Activated CD4-positive, alpha-beta T cell treated with anti-CD3 and anti-CD28 coated beads, Interleukin-2, amount 50 U/mL, for 24 hours (primary cell): ENCODE measurements at places on chromosomes 11 and 22.

DNA sequence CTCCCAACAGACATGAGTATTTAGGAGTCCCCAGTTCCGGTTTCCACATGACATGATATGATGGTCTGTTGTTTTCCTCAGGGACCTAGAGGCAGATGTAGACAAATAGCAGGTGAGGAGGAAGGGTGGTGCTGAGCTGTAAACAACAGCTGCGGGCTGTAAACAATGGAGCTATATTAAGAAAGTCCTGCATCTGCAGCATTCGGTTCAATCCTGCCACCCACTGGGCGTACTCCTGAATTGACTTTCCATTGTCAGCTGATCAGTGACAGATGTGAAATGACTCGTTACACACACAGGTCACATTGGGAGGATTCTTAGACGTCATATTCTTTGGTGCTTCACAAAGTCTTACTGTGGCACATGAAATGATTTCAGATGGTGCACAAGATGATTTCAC is 26.8 kb upstream of the RAG1 start:
- DNase-seq: no peak

- DNase-seq: no peak
Observed at GRCh38 chr11:75147191-75147874, 3.6 kb upstream of the SLCO2B1 start.

DNA sequence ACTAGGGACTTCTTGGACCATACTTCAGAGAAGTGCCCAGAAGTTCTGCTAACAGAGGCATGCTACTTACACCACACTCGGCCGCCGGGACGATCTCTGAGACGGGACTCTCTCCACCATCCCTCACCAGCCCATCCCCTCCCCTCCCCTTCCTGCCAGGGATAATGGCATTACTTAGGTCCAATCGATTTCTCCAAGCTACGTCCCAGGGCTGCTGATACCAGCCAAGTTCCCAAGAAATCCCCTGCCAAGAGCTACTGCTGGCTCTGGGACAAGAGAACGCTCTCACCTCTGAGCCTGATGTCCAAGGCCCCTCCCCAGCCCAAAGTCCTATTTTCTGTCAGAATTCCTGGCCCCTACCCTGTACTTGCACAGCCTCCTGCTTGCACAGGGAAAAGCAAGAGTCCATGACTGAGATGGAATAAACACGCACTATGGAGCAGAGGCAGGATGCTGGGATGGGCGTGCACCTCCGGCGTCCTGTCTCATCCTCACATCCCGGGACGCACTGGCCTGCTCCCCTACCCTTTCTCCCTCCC is 42.7 kb downstream of the GDPD5 start:
- DNase-seq: no peak

DNA sequence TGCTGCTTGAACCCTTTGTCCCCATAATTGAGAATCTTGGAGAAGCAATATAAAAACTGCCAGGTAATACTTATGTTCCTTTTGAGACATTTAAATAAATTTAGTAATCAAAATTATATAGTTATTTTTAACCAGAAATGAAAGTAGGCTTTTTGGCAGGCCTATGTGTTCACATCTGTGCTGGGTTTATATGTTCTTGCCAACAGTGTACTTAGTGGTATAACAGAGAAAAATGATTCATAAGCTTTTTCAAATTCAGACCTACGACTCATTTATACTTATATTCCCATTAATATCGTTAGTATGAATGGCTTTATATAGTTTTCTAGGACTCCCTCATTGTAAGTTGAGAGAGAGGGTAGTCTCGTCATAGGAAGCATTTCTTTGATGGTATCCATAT is 79.0 kb downstream of the DDX10 start:
- no peak for DNase-seq

DNA sequence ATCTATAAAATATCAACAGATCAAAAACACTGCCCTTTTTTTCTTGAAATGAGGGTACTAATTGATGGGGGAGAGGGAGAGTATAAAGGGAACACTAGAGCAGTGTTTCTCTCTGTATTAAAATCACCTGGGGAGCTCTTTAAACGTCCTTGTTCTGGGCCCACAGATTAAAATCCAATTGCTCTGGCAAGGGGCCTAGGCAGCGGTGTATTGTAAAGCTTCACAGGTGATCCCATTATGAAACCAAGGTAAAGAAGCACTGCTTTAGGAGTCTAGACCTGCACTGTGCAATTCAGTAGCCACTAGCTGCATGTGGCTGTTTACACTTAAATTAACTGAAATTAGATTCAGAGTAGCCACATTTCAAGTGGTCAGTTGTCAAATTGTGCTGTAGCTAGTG is 3.0 kb downstream of the AQP11 start:
- DNase-seq: no peak

DNA sequence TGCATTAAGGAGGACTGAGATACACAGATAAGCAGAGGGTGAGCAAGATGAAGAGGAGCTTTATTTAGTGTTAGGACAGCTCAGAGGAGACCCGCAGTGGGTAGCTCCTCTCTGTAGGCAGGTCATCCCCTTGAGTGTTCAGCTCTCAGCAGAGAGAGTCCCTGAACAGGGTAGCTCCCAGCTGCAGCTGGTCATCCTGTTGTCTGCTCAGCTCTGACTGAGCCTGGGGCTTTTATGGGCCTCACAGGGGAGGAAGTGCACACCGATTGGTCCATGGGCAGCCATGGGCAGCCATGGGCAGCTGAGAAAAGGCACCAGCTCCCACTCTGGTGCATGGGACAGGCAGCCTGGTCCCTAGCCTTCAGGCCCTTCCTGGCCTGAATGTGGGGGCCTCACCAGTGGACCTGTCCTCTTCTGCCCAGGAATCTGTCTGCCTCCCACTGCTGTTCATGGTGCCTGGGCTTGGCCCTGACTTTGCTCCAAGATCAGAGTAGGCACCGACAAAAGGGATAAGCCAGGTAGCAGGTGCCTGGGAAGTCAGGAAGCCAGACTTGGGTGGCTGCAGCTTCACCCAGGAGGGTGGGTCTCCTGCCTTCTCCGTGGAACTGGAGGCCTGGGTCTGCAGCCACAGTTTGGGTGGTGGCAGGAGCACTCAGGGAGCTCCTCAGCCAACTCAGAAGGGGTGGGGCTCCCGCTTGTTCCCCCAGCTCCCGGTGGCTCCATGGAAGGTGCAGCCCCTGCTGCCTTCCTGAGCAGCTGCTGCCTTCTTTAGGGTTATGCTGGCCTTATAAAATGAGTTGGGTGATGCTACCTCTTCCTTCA is 54.7 kb downstream of the MYEOV start:
- DNase-seq: no peak

DNA sequence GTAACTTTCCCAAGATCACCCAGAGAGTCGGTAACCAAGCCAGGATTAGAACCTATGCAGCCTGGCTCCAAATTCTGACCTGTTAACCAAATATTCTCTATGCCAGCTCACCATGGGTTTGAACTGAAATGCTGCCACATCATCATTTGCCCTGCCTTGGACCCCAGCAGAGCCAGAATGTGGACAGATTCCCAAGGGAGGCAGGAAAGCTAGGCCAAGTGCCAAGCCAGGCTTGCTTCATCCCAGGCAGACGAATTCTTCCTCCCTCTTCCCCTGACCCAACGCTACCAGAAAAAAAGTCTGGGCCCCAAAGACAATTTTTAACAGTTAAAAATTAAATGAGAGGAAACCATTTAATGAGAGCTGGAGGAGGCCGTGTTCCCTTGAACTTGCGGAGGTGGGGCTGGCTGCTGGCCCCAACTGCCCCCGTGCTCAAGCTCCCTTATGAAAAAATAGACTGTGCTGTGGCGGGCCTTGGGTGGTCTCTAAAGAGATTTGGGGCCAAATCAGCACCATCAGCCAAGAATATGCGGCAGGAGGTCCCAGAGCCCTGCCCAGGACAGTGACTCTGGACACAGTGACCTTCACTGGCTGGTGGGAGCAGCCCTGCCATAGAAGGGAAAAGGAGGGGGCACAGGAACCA is 184.1 kb upstream of the SYT13 start:
- DNase-seq: no peak

DNA sequence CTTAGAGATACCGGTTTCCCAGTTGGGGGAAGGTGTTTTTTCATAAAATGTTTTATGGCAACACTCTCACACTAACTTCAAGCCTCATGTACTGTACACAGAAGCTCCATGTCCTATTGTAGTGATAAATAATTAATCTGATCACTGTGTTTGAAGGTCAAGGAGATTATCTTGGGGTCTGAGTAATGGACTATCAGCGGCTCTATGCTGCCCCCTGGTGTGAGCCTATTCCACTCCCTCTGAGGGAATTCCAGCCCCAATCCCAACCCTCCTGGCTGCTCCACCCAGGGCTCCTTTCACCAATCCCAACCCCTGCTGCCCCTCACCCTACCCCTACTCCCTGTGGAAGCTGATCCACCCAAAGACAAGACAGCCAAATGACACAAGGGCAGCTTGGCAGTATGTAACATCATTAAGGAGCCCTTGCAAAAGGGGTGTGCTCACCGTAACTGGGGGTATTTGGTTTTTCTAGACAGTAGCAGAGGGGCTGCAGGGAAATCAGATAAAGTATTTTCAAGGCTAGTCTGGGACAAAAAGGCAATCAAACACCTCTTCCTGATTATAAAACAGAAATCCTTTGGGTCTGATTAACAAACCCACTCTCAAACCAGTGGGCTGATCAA is 22.3 kb downstream of the HPS4 start:
- DNase-seq: peak; percentile 14

DNA sequence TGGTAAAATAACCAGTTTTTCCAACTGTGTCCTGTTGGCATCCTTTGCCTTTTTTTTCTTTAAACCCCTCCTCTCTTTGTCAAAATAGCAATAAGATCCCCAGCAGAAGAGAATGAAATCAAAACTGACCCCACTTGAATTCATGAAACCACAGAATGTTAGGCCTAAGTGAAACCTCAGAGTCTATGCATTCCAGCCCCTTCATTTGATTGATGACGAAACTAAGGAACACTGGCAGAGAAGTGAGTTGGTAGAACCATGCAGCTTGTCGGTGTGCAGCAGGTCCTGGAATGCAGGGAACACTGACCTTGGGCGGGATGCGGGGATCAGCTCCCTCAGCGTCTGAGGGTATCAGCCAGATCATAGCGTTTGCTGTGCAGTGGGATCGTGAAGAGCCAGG is 57.5 kb downstream of the GRK3 start:
- DNase-seq: no peak

GRCh38 chr22:44422746-44423380 is 75.2 kb downstream of the RTL6 start:
- no peak for DNase-seq

GRCh38 chr11:133742353-133742752 is 103.0 kb downstream of the SPATA19 start:
- no peak for DNase-seq

DNA sequence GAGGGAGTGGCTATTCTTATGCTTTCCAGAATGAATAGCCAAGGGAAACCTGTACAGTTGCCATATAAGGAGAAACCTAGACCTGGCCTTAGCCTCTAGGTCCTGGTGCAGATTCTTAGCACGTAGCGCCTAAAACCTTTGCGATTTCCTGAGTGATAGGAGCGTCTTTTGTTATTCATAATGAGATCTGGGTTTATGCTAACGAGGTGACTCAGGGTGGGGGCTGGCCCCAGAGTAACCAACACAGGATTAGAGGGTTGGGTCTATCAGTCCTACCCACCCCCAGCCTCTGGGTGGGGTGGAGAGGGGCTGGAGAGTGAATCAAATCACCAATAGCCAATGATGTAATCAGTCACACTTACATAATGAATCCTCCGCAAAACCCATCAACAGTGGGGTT is 73.4 kb upstream of the PARVG start:
- DNase-seq: no peak

- DNase-seq: no peak
Observed at GRCh38 chr11:45388472-45388871, 102.3 kb upstream of the SYT13 start.
